ENCODE measurements at places on chromosomes 2 and 18. TPM values are rescaled to one million over a fixed set of nuclear protein-coding genes. Genes with fewer than 3 reads are reported as not detected.
A peak's percentile ranks its signal among the peaks of the same experiment; 100 is the strongest.

DNA sequence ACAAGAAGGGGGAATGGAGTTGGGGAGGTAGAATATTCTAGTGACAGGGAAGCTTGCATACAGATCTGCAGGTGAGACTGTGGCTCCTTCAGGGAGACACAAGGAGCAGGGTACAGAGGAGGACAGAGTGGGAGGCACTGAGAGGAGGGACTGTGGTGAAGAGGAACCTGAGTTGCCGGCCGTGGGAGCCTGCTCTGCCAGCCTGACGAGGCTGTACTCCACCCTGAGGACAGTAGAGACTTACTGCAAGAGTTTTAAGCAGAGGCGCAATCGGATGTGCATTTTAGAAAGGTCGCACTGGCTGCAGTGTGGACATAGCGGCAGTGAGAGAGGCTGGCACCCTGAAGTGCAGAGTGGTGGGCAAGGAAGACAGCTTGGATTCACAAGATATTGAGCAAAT is 185.8 kb downstream of the GFPT1 start:
- no peak for DNase-seq

DNA sequence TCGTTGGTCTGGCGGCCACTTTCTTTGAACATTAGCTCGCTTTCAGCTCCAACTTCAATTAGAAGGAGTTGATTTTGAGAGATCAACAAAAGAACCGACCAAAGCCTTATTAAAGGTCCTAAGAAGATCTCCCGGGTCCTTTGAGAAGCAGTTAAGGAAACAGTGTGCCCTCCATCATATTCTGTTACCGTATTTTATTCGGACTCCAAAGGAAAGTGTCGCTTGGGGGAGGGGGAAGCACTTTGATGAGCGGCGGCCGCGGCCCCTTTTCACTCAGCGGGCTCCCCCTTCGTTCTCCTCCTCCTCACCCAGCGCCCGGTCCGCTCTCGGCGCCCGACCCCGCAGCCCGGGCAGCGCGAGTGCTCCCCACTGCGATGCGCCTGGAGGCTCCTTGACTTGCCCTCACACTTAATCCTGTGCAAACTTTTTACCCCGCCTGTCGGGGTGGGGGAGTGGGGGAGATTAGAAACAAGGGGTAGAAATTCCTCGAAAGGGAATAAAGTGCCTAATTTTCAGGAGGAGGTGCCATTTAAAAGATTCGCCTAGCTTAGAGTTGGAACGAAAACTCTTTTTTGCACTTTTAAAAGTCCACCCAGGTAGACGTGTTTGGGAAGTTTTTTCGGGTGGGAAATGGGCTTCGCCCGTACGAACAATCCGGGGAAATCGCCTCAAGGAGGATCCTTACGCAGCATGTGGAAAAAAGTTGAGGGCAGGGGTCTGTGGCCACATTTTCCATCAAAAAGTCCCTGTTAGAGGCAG is 1.2 kb upstream of the OTX1 start:
- no peak for DNase-seq

DNA sequence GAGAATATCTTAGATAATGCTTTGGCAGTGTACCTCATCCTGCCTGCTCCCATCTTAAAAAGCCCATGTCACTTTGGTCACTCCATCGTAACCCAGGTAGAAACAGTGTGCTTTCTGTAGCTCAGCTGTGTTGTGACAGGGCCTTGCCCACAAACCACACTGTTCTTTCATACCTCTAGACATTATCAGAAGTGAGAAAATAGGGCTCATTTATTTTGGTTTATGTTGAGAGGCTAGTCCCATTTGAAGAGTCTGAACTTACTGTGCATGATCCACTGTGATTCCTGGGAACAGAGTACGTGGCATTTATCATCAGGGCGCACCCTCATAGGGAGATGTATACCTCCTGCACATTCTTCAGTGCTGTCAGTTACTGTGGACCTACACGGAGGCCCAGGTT is 69.7 kb downstream of the FEZ2 start:
- DNase-seq, result no peak

GRCh38 chr2:181348107-181348837 is 108.9 kb upstream of the ITGA4 start:
- no peak for DNase-seq

- DNase-seq, result no peak
Measured at GRCh38 chr2:236712961-236713673, 143.5 kb downstream of the ACKR3 start.

DNA sequence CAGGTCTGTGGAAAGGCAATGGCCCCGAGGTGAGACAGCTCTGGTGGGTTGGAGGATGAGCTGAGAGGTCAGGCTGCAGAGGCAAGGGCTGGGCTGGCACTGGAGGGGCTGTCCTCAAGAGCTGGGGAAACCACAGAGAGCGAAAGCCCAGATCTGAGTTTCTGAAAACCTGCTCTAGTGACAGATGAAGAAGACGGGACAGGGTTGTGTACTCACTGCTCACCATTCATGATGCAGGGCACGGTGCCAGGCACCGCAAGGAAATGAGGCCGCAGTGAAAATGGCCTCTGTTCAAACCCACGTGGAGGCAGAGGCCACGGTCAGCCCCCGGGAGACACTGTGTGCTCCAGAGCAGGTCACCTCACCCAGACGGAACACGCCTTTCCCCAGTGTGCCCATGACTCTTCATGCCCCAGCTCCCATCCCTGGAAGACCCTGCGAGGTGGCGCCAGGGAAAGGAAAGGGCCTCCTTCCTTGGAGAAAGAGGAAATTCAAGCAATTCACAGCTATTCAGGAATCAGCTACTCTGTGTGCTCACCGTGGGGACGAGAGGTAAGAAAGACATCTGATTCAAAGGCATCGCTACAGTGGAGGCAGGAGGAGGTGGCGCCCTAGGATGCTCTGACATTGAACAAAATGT is 24.3 kb upstream of the ID2 start:
- DNase-seq, result no peak

DNA sequence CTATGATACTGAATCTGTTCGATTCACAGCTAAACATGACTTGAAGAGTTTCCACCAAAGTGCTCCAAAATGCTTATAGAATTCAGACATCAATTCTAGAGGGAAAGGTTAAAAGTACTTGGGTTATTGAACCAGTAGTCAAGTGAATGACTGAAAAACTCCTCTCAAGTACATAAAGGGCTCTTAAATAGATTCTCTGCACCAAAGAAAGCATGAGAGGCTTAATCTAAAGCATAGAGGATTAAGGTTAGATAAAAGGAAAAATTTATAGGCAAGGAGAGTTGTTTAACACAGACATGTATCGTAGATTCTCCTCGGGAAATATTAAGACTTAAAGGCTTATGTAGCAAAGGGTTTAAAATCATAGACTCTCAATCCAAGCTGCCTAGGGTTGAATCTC is 701.4 kb downstream of the ERBB4 start:
- no peak for DNase-seq

DNA sequence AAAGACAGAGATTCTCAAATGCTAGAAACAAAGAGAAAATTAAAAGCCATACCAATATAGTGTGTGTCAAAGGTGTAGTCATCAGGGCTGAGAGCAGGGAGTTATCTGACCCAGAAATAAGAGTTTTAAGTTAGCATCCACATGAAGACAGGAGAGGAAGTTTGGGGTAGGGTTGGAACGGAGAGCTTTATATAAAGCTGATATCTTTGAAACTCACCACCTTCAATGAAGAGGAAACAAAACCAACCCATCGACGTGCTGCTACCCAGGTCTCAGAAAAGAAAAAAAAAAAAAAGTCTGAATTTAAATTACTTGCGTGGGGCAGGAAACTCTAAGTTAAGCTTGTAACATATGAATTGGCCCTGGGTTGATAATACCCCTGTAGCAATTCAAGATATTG is 42.4 kb downstream of the ARL4C start:
- DNase-seq, result no peak

DNA sequence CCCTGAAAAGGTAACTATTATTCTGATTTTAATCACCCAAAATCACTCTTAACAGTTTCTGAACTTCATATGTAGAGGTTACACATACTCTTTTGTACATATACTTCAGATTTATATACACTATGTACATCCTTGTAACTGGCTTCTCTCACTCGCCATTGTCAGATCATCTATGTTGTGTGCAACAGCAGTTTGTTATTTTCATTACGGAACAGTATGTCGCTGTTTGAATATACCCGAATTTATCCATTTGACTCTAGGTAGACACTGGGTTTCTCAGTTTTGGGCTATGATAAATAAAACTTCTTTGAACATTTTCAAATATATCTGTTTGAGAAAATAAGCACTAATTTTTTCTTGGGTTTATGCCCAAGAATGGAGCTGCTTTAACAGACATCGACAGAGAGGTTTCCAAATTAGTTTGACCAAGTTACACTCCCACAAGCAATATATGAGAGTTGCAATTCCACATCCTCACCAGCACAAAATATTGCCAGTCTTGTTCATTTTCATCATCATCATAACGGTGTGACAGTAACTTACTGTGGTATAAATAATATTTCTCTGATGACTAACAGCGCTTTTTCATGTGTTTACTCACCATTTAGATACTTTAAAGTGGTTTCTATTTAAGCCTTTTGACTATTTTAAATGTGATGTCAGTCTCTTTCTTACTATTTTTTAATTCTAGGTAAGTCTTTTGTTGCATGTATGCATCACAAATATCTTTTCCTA is 80.9 kb downstream of the SMC6 start:
- DNase-seq, result peak; percentile 77

Gene CHPF
- 176 TPM for total RNA-seq

Gene MC2R
- not detected for total RNA-seq

Gene CTAGE1
- 0.23 TPM for total RNA-seq

Gene GREB1L
- 8.3 TPM for total RNA-seq

Gene SPHKAP
- 0.84 TPM for total RNA-seq

Gene ANKRD30B
- 0.10 TPM for total RNA-seq

Gene GNLY
- not detected for total RNA-seq

Gene SP3
- total RNA-seq, result 46.8 TPM

Gene SLC14A1
- total RNA-seq, result 0.70 TPM

Gene LOXHD1
- total RNA-seq, result not detected
